ENCODE measurements at places on chromosomes 11 and 22.

DNA sequence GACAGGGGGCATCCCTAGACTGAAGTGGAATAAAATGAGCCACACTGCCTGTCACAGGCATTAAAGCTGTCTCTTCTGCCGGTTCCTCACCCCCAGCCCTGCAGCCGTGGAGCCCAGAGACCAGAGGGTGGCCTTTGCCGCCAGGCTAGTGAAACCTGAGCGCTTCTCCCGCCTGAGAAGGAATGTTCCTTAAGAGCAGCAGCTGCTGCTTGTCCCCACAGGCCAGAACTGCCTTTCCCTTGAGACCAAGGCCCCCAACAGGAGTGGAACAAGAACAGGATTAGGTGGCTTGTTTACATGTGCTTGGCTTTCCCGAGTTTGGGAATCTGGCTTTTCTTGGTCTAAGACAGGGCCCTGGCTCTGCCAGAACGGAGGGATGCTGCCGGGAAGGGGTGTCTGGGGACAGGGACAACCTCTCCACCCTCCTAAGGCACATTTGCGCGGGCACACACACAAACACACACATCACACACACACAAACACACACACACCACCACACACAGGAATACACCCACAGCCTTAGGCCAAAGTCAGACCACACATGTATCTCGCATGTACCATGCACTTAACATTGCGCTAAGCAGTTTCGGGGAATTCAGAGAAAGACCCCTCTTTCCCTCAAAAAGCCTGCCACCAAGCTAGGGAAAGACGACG lies 91.8 kb downstream of the FEZ1 start:
- no peak for DNase-seq

DNA sequence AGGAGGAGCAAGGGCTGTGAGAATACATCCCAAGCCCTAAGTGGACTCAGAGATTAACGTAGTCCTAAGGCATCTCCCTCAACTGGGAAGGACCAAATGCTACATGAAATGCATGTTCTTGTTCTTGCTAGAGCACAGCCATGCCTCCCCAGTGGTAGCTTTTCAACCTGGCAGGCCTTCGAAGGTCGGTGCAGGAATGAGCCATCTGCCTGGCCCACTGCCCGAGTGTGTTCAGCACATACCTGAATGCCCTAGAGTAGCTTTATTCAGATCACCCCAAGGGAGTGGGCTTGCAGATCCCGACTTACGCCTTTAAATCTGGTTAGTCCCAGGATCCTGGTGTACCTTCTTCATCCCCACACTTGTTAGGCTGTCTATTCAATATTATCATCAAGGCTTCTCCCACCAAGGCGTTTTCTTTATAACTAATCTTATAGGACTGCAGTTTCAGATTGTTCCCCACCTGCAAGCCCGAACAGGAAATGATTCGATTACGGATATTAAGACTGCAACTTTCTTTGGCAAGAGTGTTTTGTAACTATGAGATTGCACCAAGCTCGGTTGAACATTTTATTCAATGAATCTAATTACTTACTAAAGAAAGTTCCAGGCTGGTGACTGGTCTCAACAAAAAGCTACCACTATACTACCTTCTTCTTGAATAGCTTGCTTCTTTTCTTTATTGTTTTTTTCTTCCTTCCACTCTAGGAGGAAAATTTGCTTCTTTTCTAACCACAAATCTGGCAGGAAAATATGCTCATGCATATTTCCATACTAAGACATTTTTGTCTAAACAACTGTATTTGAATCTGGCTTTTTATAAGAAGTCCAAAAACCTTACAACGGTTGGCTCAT lies 115.6 kb downstream of the SGSM3 start:
- no peak for DNase-seq

DNA sequence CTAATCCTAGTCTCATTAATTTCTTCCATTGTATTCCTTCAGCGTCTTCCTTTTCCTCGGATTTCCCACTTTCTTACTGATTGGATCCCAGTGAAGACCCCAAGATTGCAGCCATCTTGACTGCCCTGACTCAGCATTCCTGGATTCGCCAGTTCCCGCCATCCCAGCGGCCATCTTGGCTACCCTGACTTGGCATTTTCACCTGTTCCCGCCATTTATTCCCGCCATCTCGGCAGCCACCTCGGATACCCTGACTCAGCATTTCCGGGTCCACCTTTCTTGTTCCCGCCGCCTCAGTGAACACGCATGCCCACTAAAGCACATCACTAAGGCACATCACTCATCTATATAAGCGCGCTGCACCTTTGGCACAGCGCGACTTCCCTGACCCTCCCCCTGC lies 13.8 kb upstream of the OR56A3 start:
- DNase-seq, result no peak

DNA sequence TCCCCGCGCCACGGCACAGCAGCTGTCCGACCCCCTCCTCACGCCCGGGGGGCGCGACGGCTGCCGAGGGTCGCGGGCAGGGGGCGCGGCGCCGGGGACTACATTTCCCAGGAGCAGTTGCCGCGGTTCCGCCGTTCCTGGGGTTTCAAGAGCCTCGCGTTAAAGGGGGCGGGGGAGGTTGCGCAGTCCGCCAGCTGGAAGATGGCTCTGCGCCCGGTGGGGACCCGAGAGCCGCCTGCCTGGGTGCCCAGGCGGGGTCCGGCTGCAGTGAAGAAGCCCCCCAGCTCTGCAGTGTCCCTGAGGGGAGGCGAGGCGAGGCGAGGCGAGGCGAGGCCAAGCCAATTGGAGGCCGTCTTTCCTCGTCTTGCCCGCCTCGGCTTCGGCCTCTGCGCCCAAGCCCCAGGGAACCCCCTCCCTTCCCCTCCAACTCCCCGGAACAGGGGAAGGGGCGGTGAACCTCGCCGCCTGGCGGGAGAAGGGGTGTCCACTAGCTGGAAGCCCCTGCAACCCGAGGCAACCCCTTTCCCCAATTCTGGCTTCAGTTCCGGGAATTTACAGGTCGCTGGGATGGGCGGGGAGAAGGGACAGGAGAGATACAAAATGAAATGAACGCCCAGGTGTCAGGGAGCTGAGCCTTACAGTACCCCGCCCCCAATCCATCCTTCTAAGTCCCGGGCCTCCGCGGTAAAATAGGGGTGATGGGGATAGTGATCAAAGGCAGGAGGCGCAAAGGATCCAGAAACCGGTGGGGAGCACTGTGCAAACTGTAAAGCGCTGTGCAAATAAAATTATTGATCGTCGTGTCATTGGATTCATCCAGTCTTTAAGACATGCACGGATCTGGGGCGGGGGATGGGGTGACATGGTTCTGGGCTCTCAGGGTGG lies 5.2 kb upstream of the GCAT start:
- DNase-seq, result peak; percentile 55

All from lung microvascular endothelial cell (primary cell).